ENCODE measurements at places on chromosomes 13 and 19.

GRCh38 chr13:98585398-98585754 lies 8.5 kb upstream of the STK24 start:
- no peak for DNase-seq

DNA sequence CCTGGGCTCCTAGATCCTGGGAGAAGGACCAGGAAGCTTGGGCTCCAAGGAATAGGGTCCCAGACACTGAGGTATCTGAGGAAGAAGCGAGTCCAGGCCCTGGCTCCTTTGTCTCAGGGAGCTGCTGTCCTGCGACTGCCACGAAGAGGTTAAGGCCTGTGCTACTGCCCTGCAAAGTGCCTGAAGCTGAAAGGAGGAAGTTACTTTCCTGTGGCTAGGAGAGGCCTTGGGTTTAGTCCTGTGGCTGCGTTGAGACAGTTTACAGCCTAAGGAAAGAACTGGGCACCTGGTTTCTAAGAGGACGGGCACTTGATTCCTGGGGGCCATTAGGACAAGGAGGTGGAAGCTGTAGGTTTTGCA lies 2.8 kb downstream of the MYADM start:
- no peak for DNase-seq

- DNase-seq: no peak
These were observed 2.0 kb downstream of the MISP start for GRCh38 chr19:752652-753517.

DNA sequence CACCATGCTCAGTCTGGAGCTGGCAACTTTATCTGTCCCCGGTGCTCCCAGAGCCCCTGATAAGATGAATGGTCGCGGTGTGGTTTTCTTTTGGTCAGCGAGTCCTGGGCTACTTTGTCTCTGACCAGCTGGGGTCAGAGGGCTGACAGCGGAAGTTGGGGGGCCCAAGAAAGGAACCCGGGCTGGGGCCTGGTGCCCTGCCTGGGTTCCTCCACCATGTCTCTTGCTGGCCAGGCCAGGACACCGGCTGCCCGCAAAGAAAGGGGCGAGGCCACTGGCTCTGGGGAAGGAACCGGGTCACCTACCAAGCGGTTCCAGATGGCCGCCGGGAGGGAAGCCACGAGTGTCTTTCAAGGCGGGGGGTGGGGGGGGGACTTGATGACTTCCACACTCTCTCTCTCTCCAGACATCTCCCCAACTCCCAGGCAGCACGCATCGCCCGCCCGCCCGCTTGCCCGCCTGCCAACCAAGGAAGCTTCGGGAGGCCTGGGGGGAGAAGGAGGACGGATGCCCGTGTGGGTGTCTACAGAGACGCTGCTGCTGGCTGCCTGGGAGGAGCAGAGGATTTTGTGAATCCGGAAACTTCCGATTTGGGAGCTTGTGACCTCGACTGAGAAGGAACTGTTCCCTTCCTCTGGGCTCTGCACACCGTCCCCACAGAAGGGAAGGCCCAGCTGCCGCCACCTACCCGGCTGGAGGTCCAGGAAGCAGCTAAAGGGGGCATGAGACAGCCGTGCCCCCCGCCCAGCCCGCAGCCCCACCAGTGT lies 1.1 kb downstream of the PIP5K1C start:
- no peak for DNase-seq

- no peak for DNase-seq
These were observed 94.9 kb downstream of the FAM216B start for GRCh38 chr13:42876270-42876714.

GRCh38 chr13:64305246-64305645 lies 2889.6 kb upstream of the PCDH20 start:
- no peak for DNase-seq

GRCh38 chr19:58014141-58014540 lies 11.5 kb upstream of the ZNF606 start:
- no peak for DNase-seq

DNA sequence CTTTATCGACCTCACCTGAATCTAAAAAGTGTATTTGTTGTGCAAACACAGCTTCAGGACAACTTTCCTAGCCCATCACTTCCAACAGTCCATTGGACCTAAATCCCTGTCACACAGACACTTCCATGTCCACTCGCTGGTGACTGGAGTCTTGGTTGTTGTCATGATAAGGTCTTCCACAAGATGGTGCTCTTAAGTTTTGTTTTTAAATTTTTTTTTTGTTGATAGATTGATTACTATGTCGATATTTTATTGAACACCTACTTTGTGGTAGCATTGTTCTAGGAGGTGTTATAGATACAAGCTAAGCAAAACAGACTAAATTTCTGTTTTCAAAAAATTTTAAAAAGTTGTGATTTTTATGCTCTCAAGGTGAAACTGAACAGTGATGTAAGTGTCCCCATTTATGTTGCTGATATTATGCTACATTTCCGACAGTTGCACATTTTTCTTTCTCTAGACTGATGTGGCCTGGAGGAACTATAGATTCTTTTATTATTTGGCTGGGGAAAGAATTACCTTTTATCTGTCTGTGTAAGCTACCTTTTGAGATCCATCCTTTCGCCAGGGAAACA lies 8.1 kb upstream of the ERICH6B start:
- no peak for DNase-seq

DNA sequence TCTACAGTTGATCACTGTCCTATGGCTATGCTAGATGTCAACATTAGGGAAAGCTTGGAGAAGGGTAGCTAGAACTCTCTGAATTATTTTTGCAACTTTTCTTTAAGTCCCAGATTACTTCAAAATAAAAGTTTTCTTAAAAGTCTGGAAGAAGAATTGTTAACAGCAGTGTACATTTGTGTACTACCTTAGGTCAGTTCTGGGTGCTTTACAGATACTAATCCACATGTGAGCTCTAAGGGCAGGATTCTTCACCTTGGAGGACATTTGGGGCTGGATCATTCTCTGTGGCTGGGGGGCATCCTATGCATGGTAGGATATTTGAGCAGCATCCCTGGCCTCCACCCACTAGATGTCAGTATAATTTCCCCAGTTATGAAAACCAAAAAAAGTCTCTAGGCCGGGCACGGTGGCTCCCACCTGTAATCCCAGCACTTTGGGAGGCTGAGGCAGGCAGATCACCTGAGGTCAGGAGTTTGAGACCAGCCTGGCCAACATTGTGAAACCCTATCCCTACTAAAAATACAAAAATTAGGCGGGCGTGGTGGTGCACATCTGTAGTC lies 2.8 kb downstream of the BRME1 start:
- no peak for DNase-seq

GRCh38 chr13:50094615-50095293 lies 79.5 kb downstream of the KCNRG start:
- DNase-seq: no peak

DNA sequence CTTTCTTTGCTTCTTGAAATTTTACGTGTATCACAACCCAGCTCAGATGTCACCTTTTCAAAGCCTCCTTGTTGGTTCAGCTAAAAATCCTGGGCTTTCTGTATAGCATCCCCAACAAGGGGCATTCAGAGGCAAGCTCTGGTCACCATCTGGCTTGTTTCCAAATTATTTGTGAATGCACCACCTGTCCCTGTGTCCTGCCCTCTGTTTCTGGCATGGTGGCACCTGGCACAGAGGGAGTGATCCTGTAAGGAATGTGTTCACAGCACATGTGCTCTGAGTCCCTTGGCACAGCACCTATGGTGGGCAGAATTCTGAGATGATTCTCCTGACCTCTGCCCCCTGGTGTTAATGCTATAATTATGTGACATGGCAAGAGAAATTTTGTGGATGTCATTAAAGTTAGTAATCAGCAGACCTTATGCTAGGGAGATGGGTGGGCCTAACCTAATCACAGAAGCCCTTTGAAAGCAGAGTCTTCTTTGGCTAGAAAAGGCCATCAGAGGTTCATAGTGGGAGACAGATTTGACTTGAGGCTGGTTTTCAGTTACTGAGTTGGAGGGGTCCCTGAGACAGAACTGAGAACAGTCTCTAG lies 76.3 kb downstream of the ZNF429 start:
- no peak for DNase-seq

DNA sequence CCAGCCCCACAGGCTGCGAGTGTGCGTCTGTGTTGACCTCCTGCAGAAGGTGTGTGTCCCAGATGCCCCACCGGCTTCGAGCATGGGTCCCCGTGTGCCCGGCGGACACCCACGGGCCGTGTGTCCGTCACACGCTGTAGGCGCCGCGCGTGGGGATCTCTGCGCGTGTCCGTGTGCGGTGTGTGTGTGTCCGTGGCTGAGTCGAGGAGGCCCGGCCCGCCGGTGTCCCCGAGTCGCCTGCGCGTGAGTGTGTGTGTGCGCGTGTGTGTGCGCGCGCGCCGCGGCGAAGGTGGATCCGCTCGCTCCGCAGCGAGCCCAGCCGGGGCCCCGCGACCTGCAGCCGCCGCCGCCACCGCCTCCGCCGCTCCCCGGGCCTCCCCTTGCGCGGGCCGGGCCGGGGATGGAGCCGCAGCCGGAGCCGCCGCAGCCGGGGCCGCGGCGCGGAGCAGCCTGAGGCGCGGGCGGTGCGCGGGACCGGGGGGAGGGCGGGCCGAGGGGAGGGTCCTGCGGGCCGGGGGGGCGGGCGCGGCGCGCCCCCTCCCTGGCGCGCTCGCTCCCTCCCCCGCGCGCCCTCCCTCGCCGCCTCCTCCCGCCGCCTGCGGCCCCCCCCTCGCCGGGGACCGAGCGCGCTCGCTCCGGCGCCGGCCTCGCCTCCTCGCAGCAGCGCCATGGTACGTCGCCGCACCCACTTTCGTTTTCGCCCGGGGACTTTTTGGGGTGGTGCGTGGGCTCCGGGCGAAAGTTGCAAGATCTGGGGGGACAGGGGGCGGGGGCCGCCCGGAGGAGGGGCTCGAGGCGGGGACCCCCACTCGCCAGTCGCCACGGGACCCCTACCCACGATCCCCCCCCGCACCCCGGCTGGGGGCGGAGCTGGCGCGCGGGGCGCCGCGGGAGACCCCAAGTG lies 7.1 kb upstream of the NFIC start:
- peak; percentile 54 for DNase-seq

- DNase-seq: peak; percentile 34
These were observed at the start of gene CRB3 for GRCh38 chr19:6464070-6464873. TSS of gene CRB3 (plus strand) at chr19:6464271. CDS start at chr19:6464702, 431 bp downstream.

DNA sequence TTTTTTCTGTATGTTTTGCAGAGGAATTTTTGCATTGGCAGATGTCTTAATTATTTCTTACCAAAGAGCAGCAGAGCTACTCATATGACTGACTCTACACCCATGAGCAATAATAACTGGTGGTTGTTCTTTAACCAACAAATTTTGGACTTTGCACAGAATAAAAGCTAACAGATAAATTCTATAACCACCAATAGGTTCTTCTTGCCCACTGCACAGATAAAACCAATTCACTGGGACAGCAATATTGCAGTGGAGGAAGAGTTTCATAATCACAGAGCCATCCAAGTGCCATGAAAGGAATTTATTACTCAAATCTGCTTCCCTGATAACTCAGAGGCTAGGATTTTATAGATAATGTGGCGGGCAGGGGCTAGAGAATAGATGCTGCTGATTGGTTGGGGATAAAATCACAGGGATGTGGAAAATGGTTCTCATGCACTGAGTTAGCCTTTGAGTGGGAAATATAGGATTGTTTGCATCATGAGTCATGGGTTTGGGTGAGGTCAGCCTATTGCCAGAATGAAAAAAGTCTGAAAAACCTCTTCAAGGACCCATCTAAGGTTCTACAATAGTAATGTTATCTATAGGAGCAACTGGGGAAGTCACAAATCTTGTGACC lies 104.3 kb upstream of the PCDH17 start:
- no peak for DNase-seq

- DNase-seq: no peak
These were observed 78.1 kb downstream of the TNFSF11 start for GRCh38 chr13:42651936-42652641.

- peak; percentile 56 for DNase-seq
These were observed 538 bp downstream of the LSM4 start for GRCh38 chr19:18322318-18322758.

GRCh38 chr13:26037302-26037701 lies 14.5 kb downstream of the SHISA2 start:
- DNase-seq: peak; percentile 44

DNA sequence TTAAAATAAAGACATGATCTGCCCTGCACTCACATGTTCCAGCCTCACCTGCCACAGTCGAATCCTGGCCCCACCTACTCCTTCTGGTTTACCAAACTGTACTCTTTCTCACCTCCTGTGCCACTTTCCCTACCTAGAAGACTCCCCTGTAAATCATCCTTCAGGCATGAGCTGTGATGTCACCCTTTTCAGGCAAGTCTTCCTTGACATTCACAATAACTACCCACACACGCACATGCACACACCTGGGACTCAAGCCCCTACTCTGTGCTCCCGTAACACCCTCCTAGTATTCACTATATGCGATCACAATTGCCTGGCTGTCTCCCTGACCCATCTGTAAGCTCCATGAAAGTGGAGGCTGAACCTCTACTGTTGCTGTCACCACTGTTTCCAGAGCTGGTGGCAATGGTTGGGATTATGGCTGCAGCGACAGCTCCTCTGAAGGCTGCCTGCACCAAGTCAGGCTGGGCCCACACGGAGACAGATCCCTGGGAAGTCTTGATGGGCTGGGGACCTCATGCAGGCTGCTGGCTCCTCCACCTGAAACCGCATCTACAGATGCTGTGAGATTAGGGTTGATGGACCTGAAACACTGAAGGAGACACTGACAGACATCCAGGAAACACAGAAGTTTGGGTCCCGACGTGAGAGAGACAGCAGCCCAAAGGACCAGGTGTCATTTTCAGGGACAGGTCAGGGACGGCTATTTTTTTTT lies 611.1 kb downstream of the UQCRFS1 start:
- DNase-seq: no peak

DNA sequence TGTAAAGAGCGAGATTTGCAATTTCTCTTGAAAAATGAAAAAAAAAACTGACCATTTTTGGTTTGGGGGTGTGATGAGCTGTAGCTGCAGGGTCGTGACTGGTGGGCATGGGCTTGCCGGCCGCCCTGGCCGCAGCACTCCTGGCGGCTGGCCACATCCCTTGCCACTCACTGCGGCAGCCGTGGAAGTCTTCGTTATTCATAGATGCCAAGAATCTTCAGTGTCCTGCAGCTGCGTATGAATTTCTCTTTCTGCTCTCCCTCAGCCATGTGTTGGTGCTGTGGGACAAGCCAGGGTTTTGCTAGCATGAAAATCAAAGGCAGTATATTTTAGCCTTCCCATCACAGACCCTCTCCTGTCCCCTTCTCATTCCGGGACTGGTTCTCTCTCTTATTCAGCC lies 151.7 kb upstream of the TSHZ3 start:
- DNase-seq: no peak
